Nephron progenitor cell (in vitro differentiated cells): ENCODE measurements at places on chromosomes 11 and 22.

- DNase-seq = no peak
Measured at GRCh38 chr11:394034-394857, at the start of gene PKP3. Gene PKP3 (plus strand): TSS chr11:394209. CDS start chr11:394293, 84 bp downstream.

DNA sequence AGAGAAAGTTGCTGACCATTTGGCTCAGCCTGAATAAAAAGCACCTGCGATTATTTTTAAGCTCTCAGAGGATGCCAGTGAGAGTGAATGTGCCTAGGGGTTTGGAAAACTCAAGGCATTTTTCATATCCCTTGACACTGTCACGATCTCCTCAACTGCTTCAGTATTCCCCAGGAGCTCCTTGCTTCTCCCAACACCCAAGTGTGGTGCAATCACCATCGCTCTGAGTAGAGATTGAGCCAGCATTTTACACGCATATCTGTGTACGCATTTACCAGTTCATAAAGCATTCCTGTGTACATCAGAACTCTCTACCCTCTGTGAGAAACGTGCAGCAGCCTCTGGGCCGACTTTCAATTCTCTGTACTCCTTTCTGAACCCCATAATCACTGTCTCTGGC, 1.3 kb downstream of the SRRD start:
- no peak for DNase-seq

DNA sequence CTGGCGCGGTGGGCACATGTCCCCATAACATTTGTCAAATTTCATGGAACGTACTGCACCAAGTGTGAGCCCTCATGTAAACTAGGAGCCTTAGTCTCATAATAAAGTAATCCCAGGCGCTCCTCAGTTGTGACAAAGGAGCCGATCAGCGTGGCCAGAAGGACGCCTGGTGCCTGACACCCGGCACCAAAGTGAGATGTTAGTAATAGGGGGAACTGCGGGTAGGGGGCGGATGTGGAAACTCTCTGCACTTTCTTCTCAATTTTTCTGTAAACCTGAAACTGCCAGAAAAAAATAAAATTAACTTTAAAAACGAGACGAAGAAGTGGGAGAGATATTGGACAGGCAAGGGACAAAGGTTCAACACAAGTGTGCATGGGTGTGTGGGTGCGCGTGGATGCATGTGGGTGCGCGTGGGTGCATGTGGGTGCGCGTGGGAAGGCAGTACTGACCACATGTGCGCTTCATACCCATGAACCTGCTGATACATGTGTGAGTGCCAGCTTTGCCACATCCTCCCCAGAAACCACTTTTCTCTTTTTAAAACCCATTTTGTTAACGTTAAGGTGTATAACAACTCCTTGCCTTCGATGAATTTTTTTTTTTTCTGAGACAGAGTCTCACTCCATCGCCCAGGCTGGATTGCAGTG, 55.4 kb upstream of the LINC01488 start:
- DNase-seq = no peak

- DNase-seq = no peak
Measured at GRCh38 chr22:41654322-41654721, 33.2 kb downstream of the XRCC6 start.

- no peak for DNase-seq
Measured at GRCh38 chr11:6586434-6587359, 16.7 kb downstream of the RRP8 start.

GRCh38 chr11:64591257-64592233, 525 bp downstream of the SLC22A12 start:
- DNase-seq = no peak

DNA sequence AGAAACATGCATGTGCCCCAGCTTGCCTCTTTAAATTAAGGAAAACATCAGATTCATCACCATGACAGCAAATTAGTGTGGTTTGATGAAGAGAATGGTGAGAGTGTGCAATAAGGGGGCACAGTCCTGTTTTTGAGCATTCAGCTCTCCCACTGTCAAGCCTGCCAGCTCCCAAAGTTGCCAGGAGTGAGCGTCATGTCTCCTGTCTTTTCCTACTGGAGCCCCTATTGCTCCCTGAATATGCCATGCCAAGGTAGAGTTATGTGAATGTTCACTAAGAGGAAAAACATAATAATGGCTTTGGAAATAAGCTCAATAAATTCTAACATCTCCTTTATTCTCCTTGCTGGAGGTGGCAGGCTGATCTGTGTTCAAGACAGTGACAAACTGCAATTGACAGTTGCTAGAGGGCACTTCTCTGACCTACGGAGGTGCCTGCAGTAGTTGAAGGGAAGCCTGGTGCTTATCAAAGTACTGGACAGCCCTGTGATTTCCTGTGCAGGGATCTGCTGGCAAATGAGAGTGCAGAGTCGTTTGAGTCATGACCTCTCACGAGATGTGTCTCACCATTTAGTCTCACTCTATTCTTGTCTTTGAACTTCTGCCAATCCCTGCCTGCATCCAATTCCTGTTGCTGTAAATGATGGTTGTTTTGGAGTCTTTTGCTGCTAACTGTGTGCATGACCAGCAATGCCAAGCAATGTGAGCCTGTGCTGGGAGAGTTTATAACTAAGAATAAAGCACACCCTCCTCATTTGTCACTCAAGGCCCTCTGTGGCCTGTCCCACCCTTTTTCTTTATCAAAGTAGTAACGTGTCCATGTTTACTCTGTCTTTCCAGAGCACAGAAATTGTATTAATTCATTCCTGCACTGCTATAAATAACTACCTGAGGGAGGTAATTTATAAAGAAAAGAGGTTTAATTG, 34.8 kb downstream of the MRGPRX2 start:
- DNase-seq = no peak

DNA sequence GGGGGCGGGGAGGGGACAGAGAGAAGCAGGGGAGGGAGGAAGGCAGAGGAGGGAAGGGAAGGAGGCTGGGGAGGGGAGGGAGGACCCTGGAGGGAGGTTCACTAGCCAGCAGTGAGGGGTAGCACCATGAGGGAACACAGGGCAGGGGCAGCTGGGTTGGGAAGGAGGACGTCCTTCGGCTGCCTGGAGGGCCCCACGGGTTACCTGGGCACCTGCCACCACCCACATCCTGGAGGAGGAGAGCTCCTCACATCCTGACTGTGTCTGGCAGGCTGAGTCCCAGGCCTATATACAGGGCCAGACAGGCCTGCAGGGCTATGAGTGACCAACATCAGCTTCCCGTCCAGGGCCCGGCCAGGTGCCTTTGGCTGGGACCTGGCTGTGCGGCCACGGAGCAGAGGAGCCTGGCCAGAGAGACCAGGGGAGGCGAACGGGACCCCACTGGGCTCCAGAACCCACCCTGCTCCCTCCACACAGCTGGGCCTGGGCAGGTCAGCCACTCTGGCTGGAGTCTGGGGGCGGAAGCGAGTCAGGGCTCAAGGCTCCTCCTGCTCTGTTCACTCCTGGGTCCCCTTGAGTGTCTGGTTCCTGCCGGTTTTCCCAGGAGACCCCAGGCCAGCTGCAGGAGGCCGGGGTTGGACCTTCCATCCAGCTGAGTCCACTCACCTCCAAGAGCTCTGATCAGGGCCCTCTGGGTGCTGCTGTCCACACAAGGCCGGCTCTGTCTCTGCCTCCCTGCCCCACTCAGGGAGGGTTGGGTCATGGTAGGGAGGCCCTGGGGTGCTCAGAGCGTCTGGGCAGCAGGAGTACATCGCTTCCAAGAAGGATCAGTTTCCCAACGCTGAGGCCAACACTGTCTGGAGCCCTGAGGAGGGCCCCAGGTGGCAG, 677.7 kb downstream of the BRD1 start:
- no peak for DNase-seq

DNA sequence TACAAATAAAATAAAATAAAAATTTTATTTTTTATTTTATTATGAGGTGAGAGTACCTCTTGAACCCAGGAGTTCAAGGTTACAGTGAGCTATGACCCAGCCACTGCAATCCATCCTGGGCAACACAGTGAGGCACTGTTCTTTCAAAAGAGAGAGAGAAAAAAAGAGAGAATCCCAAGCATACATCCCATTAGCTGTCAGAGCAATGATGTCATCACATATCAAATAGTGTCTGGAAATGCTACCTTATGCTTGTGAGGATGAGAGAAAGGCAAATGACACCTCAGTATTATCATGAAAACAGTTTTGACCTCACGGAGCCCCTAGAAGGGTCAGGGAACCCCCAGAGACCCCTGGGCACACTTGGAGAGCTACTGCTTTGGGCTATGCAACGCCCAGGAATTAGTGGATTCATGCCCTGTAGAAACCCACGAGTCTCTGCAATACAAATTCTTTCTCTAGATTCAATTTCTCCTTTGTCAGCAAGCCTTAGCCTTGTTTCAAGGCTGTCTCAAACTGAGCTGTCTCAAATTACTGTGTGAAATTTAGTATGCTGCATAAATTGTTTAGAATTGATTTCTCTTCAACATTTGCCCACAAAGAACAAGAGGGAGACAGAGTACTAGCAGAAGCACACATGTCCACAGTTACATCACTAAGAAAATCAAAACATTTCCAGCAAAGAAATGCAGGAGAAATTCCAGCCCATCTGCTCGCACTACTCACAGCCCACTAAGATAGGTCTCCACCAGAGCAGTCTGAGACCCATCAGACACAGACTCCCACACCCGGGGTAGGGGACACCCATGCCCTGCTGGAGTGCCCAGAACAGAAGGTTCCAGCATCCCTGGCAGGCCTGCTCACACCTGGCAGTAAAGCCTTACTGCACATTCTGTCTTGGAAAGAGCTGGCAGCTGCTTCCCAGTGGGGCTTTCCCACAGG, 18.1 kb downstream of the DGCR2 start:
- no peak for DNase-seq

GRCh38 chr11:2447253-2447950, 2.6 kb downstream of the KCNQ1 start:
- no peak for DNase-seq

DNA sequence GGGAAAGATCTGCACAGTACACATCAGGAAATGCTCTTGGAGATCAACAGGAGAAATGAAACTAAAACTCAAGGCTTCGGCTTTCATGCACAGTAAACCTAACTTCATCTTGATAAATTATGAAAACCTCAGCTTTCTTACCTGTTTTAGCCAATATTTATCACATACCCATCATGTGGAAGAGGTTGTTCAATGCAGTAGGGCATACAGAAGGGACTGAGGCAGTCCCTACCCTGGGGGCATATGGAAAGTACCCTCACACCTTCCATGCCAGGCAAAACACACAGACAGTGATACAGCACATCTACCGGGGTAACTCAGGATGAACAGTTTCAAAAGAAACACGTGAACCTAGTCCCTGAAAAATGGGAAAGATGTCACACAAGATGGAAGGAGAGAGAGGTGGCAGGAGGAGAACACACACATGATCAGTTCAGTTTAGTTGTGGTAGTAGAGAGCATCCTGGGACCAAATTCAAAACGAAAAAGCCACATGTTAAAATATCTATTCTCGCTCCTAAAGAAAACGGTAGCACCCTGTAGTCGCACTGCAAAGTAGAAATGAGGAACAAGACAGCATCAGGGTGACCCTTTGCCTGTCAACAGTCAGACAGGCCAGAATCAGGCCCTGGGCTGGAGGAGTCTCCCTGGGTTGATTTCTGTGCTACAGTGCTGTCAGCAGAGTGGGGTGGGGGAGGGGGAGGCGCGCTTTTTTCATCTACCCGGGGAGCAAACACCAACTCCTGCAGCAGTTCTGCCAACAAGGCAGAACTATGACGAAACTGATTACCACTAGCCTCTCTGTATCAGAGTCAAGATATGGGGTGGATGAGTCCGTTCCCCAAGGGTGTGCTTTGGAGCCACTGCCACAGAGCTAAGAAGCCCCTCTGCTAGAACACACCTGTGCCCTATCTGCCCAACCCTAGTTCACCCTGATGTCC, 1.3 kb downstream of the HIRA start:
- DNase-seq = peak; percentile 34

- no peak for DNase-seq
Measured at GRCh38 chr11:134250675-134251074, 2.5 kb downstream of the THYN1 start.

DNA sequence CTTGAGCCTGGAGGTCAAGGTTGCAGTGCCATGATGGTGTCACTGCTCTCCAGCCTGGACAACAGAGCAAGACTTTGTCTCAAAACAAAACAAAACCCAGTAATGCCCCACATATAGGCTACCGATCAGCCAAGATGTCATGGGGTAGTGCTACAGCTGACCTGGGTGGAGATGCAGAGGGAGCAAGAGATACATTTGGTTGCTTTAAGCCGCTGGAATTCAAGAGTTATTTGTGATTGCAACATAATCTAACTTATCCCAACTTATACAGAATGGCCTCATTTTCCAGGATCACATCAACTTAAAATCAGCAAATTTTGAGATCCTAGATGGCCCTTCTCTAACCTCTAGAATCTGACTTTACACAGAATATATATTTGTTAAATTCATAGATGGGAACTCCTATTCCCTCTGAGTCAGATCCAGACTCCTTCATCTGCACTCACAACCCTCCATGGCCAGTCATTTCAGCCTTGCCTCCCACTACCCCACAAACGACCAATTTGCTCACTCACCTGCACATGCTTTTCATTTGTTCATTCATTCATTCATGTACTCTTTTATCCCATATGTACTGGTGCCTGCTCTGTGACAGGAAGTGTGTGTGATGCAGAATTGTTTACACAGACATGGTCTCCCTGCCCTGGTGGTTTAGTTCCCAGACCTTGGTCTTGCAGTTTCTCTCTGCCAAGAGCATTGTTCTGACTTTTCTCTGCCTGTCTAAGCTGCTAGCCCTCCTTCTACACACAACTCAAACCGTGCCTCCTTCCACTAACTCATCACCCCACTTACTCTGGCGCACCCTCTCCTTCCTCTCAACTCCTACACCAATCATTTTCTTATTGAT, 24.1 kb upstream of the APLNR start:
- no peak for DNase-seq

DNA sequence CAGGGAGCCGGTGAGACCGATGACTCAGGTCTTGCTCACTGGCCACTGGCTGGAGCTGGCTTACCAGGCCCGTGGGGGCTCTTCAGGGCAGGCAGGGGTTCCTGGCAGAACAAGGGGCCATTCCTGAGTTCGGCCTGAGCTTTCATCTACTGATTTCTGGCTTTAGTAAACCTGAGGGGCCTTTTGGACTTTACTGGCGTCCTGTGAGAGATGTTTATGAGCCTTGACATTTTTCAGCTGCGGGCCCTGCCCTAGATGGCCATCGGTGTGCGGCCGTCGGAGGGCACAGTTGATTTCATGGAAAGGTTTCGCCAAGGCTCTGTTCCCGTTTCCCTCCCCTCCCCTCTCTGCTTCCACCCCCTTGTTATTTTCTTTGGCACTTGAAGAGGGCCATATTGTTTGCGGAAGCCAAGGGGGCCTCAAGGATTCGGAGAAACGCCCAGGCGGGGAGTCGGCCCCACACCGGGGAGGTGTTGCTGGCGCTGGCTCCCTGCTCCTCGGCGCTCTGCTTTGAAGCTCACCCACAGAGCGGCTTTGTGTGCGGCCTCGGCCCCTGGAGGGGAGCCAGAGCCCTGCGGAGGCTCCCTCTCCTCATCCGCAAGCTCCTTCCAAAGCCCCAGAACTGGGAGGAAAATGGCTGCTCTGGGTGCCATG, 17.7 kb downstream of the ELF5 start:
- no peak for DNase-seq

DNA sequence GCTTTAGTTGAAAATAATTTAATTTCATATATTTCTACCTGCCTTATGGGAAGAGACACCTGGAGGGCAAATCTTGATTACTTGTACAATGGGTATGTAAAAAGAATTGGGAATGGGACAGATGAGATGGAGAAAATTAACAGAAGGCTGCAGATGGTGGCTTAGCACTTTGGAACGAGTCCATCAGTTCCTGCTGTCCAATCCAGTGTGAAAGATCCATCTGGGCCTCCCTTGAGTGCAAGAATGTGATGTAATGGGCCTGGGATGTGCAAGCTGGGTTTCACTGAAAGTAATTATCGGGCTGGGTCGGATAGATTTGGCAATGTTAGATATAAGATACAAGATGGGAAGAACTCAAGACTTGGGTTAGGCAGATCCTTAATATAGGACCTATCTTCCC, 42.0 kb downstream of the CECR2 start:
- no peak for DNase-seq
